Osteoblast (primary cell): ENCODE measurements at places on chromosomes 2 and 18. TPM values are rescaled to one million over a fixed set of nuclear protein-coding genes. Genes with fewer than 3 reads are reported as not detected.
A peak's percentile ranks its signal among the peaks of the same experiment; 100 is the strongest.

Gene UGT1A4
- not detected in 2 replicates for total RNA-seq

DNA sequence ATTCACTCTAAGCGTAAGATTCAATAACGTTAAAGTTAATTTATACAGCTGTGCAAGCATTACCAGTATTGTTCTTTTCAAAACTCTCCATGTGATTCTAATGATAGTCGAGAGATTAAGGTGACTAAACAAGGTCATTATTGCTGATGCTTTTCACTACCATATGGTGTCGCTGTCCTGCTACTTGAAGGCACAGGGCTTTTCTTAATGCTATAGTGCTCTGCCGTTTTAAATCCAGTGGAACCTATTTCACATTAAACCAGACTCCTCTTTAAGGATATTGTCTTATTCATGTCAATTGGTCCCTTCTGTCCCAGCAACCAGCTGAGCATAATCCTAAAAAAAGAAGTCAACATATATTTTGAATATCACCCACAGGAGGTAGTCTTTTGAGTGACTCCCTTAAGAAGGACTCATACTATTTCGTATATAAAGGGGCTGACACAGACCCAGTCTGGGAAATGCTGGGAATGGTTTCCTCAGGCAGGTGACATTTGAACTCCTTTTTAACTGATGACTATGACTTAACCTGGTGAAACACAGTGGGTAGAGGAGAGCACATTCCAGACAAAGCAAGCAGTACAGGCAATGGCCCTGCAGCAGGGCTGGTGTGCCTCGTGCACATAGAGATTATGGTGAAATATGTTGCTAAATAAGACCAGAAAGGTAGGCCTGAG lies 53.9 kb upstream of the CYTIP start:
- no peaks in the 10 kb centered on the region for H3K36me3 ChIP-seq
- no peaks in the 10 kb centered on the region for H3K4me1 ChIP-seq
- no peak overlapping the region for H3K27ac ChIP-seq
- no peaks in the 10 kb centered on the region for H3K27me3 ChIP-seq
- H3K4me3 ChIP-seq: no peak overlapping the region
- no peak for DNase-seq

DNA sequence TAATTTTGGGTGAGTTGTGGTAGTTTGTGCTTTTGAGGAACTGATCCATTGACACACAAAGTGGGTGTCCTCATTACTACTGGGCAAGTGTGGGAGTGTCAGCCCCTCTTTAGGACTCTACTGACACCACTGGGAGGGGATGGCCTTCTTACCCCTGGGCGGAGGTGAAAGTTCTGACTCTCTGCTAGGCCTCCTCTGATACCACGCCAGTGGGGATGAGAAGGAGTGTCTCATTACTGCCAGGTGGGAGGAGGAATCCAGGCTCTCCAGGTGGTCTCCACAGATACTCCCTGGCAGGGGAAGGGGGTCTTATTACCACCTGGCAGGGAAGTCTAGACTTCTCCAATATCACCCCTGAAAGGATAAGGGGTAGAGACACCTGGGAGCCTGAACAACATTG lies 9.1 kb downstream of the LCLAT1 start:
- H3K4me3 ChIP-seq: no peak overlapping the region
- H3K27me3 ChIP-seq: no peaks in the 10 kb centered on the region
- no peak overlapping the region for H3K27ac ChIP-seq
- no peaks in the 10 kb centered on the region for H3K36me3 ChIP-seq
- H3K4me1 ChIP-seq: no peaks in the 10 kb centered on the region
- DNase-seq: no peak

Gene LRRTM1
- 0.29 TPM in 1 of 2 replicates, not detected in the other for total RNA-seq

Gene PDE1A
- total RNA-seq: 42.0 and 69.2 TPM in 2 replicates

DNA sequence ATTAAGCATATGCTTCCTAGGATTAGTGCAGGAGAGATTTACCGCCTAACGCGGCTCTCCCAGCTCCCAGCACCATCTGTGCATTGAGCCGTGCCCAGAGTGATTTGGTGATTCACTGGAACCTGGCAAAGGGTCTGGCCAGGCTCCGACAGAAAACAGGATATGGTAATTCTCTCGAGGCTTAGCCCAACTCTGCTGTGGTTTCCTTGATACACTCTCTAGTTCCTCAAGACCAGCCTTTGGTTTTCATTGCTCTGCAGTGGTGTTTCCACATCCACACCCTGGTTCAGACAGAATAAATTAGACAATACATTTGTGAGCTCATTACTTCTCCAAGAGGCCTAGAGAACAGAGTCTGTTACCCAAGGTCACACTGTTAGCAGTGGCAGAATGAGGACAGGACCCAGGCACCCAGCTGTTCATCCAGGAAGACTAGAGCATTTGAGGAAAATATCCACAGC lies 23.0 kb upstream of the SMAD2 start:
- H3K4me1 ChIP-seq: peaks cover 10% of the 10 kb centered on the region
- H3K36me3 ChIP-seq: no peaks in the 10 kb centered on the region
- no peak overlapping the region for H3K4me3 ChIP-seq
- H3K27me3 ChIP-seq: peaks cover 13% of the 10 kb centered on the region
- no peak overlapping the region for H3K27ac ChIP-seq
- DNase-seq: peak; percentile 79

DNA sequence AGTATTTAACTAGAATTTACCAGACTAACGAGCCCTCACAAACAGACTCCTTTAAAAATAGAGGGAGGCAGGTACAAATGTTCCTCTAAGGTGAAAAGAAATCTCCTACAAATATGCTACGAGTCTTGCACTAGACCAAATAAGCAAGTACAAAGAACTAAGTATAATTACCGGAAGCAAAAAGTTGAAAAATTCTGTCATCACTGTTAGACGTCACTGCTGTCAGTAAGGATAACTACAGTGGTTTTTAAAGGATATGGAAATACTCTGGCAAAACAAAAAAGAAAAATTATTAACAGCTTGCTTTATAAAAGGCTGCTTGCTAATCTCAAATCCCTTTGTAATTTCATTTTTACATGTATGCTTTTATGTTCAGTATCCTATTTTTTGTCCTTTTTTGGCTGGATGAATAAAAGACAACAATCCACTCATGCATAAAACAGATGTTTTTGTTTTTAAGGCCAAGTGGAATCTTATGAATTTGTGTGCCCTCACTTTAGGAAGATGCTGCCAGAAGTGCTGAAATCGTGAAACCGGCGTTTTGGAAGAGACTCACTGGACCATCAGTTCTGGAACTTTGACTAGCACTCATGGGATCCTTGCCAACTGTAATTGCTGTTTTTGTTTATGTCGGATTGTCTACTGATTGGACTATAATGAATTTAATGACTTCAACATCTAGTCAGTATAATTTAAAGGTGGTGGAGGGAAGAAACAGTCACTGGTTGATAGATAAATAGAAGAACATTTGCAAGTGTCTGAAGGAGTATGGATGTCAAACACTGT lies 6.7 kb downstream of the ZNF521 start:
- H3K4me3 ChIP-seq: no peak overlapping the region
- DNase-seq: no peak
- no peaks in the 10 kb centered on the region for H3K36me3 ChIP-seq
- H3K4me1 ChIP-seq: no peaks in the 10 kb centered on the region
- H3K27ac ChIP-seq: no peak overlapping the region

Gene IMPACT
- total RNA-seq: 32.4 and 34.7 TPM in 2 replicates
